ENCODE measurements at places on chromosomes 5 and 9.

DNA sequence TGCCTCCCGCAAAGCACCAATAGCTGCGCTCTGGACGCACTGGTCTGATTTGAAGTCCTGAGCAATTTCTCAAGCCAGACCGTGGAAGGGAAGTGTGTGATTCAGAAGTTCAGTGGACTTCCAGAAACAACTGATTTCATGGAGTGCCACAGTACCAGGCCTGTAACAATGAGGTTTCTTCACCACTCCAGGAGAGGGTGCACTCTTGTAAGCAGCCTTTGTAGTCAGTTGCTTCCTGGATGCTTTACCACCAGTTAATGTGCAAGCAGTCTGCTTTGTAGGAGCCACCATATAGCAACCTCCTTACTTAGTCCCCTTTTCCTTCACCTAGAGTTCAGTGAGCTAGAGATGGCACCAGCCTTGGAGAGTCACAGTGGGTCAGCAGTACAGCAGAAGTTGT, 12.3 kb downstream of the CAAP1 start:
- DNase-seq: no peak

GRCh38 chr5:41876678-41877077, 6.5 kb upstream of the OXCT1 start:
- DNase-seq: no peak

DNA sequence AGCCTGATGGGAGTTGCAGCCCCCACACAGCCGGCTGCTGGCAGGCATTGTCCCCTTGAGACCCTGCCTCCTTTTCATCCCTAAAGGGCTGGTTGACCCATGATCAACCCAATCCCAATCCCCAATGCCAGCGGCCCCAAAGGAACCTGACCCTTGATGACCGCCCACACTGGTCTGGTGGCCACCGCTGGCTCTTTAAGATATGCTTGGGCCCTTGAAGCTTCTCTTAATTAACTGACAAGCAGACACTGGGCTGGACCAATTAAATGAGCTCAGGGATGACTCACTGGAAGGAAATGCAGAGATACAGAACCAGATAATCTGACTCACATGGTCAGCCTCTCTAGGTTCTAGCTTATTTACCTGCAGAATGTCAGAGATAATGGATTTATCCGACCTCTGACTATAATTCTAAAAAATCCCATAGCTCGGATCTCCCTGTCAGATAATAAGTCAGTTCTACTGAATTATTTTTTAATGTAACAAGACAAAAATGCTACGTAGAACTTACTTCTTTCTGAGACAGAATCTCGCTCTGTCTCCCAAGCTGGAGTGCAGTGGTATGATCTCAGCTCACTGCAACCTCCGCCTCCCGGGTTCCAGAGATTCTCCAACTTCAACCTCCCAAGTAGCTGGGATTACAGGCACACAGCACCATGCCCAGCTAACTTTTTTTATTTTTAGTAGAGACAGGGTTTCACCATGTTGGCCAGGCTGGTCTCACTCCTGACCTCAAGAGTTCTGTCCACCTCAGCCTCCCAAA, 11.1 kb upstream of the MLANA start:
- DNase-seq: no peak

- no peak for DNase-seq
These were observed 206.3 kb downstream of the CSNK1G3 start for GRCh38 chr5:123718238-123718637.

- no peak for DNase-seq
These were observed 654.7 kb downstream of the LRRC70 start for GRCh38 chr5:63233361-63233760.

DNA sequence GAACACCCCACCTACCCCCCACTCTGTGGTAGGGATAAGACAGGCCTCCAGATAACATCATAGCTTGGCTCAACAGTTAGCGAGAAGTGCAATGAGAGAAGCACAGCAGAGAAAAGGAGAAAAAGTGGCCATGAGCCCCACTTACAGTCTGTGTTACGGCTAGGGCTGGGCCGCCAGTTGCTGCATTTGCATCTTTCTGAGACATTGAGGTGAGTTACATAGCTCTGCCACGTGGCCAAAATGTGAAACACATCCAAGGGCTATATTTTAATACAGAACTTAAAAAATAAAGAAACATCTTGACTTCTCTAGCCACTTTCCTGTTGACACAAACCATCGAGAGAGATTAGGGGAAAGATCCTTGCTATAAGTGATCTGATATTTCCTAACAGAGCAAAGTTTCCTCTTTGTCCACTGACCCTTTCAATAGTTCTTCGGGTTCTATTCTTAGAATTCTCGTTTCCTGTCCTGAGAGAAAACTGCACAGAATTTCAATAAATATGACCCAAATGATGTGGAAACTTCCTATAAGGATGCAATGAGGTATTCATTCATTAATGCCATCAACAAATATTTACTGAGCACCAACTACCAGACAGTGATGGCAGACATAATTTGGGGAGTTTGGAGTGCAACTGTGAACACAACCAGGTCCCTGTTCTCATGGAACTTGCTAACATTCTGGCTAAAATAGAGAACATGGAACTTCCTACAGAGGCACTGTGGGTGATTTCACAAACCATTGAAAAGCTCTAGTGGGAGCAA, 3.2 kb upstream of the TLE4 start:
- no peak for DNase-seq

DNA sequence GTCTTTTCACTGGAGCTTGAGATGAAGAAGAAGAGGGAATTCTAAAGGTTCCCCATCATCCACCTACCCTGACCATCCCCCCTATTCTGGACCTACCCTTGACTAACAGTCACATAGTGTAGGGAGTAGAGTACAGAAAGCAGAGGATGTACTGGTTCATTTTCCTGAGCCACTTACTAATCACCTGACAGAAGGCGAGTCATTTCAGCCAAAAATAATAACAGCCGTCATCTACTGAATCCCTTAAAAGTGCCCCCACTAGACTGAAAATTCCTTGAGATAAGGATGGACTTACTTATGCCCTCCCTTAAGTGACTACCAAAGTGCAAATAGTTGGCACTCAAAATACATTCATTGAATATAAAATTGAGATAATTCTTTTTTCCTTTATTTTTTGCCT, 112.2 kb downstream of the FOXD1 start:
- no peak for DNase-seq

DNA sequence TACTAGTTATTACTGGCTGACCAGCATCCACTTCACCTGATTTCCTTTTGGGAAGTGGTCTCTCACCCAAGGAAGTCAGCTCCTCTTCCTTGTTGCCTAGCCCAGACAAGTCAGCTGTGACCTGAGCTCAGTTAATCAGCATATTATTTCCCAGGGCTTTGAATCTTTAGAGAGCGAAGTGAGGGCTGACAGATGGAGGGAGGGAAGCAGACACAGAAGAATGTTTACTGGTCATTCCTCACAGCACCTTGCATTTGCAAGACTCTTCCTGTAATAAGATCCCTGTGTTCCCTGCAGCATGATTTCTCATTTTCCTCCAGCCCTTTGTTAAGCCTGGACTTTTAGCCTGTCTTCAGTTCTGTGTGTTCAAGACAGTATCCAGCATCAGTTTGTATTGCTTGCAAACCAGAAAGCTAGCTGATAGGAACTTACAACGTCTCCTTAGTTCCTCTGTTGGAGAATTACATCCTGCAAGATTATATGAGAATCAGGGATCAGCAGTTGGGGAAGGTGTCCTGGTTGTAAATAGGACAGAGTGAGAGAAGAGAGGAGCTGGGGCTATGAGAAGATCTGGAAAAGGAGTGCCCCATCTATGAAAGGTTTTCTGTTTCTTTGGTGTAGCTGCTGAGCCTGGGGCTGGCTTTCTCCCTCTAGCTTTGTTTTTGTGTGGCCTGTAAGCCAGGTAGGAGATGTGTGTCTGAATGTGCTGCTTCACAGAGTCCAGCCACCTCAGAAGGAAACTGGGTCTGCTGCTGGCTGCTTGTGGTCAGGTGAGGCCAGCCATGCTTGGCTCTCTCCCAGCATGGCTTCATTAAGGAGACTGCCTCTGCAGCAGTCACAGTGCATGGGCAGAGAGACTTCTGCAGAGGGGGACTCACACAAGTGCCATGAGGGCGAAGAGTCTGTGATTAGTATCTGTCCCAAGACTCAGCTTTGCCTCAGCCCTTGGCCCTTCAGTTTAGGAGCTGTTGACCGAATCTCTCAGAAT, 50.3 kb downstream of the MAN2A1 start:
- DNase-seq: no peak

DNA sequence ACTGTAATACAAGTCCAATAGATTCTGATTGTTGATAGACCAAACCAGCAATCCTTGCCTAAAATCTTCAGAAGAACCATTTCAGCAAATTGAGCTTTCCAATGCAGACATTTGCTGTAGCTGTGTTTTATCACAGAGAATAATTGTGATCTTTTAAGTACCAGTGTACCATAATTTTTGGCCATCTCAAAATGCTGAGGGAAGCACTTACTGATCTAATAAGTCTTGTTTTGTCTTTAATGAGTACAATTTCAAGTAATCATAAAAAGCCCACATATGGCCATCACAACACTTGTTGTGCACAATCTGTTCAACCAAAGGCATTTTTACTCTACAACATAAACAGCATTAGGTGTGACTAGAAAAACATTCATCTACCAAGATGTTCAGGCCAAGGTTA, 159.9 kb downstream of the FBXL17 start:
- no peak for DNase-seq

GRCh38 chr9:99876190-99876589, 30.3 kb upstream of the STX17 start:
- DNase-seq: no peak

DNA sequence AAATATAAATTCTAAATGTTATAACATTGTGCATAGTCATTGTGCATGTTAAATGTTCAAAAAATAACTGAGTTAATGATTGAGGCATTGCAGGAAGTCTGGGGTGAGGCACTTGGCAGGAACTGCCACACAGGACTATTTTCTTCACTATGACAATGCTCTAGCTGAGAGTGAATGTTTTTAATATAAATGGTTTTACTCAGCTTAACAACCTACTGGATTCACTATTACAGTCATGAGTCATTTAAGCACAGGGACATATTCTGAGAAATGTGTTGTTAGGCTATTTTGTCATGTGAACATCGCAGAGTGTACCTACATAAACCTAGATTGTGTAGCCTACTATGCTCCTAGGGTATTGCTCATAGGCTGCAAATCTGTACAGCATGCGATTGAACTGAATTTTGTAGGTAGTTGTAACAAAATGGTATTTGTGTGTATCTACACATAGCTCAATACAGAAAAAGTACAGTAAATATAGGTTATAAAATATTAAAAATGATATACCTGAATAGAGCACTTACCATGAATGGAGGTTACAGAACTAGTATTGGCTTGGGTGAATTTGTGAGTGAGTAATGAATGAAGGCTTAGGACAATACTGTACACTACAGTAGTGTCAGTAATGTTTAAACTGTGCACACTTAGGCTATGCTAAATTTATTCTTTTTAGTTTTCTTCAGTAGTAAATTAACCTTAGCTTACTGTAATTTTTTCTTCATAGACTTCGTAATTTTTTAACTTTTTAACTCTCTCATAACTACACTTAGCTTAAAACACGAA, 346.1 kb upstream of the PTGER4 start:
- no peak for DNase-seq

GRCh38 chr5:76580981-76581380, 42.2 kb downstream of the F2RL2 start:
- no peak for DNase-seq

DNA sequence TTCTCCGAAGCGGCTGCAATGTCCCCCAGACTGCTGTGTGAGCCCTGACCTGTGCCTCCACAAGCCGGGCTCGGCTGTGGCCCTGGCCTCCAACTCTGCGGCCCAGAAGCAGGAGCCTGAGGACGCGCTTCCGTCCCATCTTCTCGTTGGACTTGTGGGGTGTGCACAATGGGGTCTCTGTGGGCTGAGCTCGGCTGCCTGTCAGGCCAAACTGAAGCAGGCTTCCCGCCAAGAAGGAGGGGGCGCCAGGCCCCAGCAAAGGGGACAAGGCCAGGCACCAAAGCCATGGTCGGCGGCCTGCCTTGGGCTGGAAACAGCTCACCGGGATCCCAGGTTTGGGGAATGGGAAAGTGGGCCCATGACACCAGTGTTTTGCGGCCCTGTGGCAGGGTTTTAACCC, 4.1 kb downstream of the NOTCH1 start:
- no peak for DNase-seq

GRCh38 chr9:95447660-95448420, 68.9 kb downstream of the PTCH1 start:
- no peak for DNase-seq

DNA sequence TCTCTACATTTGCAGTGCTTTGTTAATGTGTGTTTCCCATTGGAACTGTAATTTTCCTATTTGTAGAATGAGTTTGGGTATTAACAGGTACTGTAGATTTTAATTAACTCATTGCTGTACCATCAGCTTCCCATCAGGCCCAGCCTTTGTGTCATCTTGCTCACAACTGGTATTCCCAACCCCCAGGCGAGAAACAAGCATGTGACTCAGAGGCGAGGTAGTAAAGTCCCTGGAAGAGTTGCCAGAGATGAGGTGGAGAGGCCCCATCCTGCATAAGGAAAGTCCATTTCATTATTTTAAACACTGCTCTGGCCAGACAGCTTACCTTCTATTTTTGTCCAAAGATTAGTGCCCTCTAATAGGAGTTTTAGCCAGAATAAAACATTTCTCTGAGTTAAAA, 29.9 kb downstream of the ADCY2 start:
- no peak for DNase-seq

DNA sequence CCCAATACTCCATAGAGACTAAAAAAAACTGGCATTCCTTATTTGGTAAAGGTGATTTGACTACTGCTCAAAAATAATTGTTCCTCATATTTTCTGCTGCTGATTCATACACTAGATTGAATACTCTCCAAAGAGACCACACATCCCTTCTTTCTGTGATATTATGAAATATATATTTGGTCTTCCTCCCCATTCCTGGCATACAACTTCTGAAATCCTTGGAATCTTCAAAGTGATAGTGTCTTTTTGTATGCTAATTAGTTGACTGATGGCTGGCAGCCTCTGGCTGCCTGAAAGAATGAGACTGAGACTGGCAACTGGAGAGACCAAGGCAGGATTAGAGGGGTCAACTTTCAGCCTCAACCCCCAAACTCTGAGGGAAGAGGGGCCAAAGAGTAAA, 348.0 kb upstream of the RFX3 start:
- no peak for DNase-seq

- no peak for DNase-seq
These were observed 94.9 kb upstream of the NR4A3 start for GRCh38 chr9:99726758-99727157.

GRCh38 chr5:111422245-111422644, 90.1 kb downstream of the STARD4 start:
- DNase-seq: no peak

DNA sequence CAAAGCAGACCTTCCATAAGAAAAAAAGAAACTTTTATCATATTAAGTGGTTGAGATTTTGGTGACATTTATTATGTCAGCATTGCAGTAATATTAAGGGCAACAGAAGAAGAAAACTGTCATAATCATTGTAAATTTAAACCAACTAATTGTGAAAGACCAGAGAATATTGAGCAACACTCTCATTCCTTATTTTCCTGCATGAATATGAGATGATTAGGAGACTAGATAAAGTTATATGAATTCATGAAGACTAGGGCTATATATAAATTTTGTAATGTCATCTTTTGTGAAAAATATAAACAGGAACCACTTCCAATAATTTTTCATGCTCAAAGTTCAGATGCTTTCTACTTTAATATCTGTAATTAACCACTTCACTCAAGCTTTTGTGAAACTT, 974.5 kb upstream of the CDH10 start:
- DNase-seq: no peak

- DNase-seq: no peak
These were observed 6.3 kb downstream of the SHB start for GRCh38 chr9:38062498-38063362.
